Stimulated activated CD4-positive, alpha-beta T cell treated with anti-CD3 and anti-CD28 coated beads, TNF-alpha, amount 100 ng/mL, for 1 hour (primary cell): ENCODE measurements at places on chromosomes 16 and 17.

DNA sequence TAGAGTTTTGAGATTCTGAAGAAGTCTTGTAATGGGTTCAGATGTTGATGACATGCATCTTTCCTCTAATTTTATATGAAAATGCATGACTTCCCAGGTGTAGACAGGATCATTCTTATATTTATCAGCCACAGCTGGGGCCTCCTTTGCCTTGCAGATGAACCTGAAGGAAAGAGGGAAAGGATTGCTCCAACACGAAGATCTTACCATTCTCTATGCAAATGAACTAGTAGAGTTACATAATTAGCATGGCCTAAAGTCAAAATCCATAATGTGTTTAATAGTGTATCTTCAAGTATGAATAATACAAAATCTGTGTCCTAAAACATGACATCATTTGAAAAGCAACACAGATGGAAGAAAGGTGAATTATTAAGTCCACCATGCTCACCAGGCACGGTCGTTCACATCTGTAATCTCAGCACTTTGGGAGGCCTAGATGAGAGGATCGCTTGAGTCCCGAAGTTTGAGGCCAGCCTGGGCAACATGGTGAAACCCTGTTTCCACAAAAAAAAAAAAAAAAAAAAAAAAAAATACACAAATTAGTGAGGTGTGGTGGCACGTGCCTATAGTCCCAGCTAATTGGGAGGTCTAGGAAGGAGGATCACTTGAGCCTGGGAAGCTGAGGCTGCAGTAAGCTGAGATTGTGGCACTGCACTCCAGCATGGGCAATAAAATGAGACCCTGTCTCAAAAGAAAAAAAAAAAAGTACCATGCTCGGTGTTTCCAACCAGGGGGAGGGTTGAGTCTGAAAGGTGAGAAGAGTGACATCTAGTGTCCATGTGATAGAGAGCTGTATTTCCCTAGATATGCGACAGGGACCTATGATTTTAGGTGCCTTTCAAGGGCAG lies 6.3 kb downstream of the VWA3A start:
- DNase-seq = no peak

DNA sequence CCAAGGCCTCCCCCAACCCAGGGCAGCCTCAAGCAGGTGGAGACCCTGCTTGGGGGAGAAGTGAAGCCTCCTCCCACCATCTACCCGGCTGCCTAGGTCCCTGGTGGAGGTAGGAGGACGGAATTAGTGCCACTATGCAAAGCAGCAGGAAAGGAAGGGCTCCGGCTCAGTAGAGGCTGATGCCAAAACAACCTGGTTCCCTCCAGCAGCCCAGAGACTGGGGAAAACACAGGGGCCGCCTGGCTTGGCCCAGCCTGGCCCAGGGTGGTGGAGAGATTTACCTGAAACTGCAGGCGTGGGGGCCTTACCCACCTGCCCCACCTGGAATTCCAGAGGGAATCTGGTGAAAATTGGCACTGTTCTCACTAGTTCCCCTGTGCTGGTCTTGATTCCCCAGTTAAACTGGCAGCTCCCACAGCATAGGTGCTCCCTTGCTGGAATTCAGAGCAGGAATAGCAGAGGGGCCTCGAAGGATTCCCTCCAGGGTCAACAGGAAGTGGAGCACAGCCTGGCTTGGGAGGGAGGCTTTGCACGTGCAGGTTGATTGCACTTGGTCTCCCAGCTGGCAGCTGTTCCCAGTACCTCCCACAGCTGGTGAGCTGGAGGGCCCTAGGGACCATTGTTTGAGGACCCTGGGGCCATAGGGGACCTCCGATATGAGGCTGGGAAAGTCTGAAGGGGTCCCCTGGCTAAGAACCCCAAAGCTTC lies 4.5 kb downstream of the CD79B start:
- no peak for DNase-seq

DNA sequence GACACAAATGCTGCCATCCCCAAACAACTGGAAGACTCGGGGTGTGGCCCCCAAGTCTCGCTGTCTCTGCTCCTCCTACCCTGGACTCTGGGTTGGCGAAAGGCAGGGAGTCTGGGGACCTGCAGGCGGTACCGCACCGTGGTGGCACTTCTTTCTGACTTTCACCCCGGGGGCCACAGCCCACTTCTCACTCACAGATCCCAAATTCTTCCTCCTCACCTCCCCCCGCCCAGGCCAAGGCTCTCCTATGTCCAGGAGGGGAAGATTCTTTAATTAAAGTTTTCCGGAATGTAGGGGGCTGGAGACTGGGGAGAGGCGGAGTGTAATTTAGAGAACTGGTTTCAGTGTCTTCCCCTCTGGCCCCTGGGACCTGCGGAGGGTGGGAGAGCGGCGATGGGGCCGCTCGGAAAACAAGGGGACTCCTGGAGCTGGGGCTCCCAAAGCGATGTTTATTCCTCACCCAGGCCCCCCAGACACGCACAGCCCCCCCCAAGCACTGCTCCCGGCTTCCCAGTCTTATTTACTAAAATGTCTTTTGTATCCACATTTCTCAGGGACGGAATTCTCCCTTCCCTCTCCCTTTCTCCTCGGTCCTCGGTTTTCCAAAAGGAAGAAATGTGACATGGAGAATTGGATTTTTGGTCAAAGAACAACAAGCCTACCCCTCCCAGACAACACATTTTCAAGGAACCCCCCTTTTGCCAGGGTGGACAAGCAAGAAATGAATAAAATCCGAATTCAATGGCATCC lies 1.2 kb downstream of the WNT3 start:
- no peak for DNase-seq

DNA sequence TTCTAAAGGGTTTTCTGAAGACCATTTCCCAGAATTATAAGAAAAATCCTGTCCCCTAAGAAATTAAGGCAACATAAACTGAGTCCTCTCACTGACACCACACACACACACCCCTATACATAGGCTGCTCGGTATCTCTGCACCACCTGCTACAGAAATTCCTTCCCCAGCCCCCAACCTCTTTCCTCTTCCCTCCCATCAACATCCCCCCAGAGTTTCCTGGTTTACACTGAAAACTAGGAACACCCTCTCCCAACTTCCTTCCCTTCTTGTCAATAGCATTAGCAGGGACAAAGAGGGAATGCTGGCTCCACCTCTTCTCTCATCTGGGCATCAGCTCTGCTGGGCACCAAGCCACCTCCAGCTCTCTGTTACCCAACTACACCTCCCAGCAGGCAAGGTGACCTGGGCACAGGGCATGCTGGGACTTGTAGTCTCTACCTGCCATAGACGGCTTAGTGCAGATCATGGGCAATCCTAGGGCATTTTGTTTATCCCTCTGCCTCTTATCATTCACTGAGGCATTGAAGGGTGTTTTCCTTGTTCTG lies 15.7 kb downstream of the CAVIN1 start:
- peak; percentile 35 for DNase-seq

DNA sequence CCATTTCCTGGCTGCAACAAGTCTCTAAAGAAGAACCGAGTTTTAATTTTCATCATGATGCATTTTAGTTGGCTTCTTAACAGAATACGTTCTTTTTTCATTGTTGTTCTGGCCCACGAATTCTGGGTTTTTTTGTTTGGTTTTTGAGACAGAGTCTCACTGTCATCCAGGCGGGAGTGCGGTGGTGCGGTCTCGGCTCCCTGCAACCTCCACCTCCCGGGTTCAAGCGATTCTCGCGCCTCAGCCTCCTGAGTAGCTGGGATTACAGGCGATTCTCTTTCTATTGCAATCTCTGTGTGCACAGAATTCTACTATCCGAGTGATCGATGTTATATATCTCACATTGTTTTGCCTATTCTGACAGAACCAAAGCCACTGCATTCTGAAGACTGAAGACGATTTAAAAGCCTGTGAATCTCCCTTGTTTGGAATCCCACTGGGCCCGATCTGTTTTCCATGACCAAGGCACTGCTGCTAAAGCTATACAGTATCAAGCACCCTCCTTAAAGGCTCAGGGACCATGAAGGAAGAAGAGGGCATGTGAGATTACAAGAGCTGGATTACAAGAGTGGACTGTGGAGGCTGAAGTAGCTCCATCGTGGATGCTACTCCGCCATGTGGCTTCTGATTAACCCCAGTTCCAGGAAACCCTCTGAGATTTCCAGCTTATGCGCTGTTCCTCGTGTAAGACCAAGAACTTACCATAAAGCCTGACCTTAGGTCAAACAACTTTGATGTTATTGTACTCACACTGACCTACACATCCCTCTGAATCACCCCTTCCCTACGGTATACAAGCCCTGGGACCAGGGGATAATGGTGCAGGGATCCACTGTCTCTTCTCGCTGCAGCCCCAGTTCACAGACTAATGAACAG lies 44.3 kb downstream of the ADCY9 start:
- DNase-seq = no peak

GRCh38 chr16:87495578-87496446 lies 3.0 kb upstream of the ZCCHC14 start:
- no peak for DNase-seq

DNA sequence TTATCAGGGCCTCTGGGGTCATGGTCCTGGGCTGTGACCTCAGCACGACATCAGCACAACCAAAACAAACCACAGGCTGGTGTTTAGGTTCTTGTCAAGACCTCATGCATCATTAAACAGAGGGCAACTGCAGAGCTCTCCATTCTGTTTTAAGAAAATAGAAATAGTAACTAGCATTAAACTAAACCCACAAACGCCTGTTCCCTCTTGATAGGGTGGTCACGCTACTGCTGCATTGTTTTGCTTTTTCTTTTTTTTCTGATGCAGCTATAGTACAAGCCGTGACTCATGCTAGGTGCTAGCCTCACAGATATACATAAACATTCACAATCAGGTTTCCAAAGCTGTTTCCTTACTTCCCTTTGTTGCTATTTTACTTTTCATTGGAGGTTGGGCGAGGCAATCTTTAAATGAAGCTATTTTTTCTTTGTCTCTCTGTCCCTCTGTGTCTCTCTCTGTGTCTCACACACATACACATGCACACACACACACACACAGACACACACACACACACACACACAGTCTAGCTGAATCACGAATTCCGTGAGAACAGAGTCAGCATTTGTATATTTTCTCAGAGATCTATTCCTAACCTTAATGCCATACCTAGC lies 310.3 kb downstream of the CDH13 start:
- DNase-seq = no peak

DNA sequence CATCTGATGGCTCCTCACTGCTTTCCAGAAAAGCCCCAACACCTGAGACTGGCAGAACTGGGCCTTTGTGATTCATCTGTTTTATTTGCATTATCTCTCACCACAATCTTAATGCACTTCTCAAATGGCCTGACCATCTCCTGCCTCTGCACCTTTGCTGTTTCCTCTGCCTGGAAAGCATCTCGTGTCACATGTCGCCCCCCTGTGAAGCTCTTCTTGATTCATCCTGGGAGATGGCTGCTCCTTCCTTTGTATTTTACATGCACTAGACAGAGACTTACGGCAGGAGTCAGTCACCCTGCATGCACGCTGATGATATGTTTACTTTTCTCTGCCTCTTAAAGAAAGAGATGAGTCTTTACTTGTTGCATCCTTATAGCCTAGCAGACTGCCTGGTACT lies 30.0 kb downstream of the HNF1B start:
- no peak for DNase-seq

- no peak for DNase-seq
Observed at GRCh38 chr16:85627526-85628264, 14.6 kb downstream of the GSE1 start.

DNA sequence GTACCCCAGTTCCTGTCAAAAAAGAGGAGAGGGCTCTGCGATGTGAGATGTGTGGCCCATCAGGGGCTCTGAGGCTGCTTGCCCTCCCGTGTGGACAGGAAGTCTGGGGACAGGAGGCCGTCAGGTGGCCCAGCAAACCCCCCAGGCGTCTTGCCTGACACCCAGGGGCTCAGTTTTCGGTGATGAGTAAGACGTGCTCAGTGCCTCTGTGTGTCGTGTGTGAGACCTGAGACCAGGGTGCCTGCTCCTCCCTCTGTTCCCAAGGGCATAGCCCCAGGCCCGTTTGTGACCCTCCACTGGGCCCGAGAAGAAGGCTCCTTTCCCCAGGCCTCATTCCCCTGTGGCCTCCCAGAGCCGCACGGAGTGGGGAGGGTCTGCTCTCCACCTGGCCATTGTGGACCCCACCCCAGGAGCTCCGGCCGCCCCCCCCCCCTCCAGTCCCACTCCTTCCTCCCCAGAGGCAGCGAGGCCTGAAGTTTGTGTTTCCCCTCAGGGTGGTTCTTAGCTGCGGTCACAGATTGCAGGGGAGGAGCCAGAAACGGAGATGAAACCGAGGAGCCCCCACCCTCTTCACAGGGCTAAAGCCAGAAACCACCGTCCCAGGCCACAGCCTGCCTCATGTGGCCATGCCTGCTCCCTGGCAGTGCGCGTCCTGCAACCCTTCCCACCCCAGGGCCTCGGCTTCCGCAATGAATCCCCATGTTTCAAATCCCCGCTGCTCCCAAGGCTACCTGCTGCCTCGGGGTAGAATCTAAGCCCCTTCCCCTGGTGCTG lies 4.9 kb upstream of the ACTG1 start:
- no peak for DNase-seq

GRCh38 chr16:1077877-1078578 lies 5.5 kb downstream of the SSTR5 start:
- no peak for DNase-seq

GRCh38 chr17:48055531-48056245 lies 7.5 kb downstream of the NFE2L1 start:
- DNase-seq = no peak

DNA sequence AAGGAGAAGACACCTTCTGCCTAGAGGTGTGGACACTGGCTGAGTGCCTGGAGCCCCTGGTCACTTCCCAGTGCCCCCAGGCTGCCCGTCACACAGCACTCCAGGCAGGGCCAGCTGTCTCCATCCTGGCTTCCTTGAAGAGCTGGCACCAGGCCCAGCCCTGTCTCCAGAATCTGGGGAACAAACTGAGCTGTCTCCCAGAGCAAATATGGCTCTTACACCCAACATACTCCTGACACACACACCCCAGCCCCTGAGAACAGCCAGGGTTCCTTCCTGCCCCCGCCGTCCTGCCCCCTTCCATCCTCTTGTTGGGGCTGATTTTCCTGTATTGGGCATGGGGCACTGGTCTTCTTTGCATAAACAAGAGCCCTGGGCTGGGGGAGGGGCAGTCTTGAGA lies 9.1 kb downstream of the NHERF1 start:
- DNase-seq = no peak

GRCh38 chr16:87823181-87823929 lies 46.0 kb downstream of the SLC7A5 start:
- DNase-seq = no peak

DNA sequence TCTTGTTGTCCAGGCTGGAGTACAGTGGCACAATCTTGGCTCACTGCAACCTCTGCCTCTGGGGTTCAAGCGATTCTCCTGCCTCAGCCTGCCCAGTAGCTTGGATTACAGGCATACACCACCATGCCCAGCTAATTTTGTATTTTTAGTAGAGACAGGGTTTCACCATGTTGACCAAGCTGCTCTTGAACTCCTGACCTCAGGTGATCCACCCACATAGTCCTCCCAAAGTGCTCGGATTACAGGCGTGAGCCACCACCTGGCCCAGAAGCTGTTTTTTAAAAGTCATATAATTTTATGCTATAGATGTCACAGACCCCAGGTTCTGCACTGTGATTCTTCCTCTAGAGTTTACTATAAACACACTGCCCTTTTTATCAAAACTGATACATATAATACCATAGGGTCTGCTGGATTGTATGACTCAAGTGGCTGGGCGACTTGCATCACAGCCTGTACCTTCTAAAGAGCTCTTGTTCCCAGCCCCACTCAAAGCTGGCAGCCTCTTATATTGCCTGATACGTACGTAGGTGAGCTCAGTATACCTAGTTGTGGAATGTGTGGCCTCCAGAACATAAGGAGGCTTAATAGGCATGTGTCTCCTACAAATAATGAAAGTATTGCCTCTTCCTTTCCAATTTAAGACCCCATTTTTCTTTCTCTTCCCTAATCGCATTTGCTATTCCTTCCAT lies 295.8 kb downstream of the ZFHX3 start:
- DNase-seq = no peak

GRCh38 chr17:13127921-13128602 lies 110.2 kb upstream of the ELAC2 start:
- DNase-seq = no peak

GRCh38 chr16:56259425-56259779 lies 68.1 kb downstream of the GNAO1 start:
- no peak for DNase-seq
